Hematopoietic multipotent progenitor cell treated with erythropoietin and hydrocortisone succinate and interleukin-3 and kit ligand, for 4 days (in vitro differentiated cells): ENCODE measurements at places on chromosomes 4 and X.

GRCh38 chr4:161704040-161704439 is 459.8 kb downstream of the FSTL5 start:
- no peak for DNase-seq

DNA sequence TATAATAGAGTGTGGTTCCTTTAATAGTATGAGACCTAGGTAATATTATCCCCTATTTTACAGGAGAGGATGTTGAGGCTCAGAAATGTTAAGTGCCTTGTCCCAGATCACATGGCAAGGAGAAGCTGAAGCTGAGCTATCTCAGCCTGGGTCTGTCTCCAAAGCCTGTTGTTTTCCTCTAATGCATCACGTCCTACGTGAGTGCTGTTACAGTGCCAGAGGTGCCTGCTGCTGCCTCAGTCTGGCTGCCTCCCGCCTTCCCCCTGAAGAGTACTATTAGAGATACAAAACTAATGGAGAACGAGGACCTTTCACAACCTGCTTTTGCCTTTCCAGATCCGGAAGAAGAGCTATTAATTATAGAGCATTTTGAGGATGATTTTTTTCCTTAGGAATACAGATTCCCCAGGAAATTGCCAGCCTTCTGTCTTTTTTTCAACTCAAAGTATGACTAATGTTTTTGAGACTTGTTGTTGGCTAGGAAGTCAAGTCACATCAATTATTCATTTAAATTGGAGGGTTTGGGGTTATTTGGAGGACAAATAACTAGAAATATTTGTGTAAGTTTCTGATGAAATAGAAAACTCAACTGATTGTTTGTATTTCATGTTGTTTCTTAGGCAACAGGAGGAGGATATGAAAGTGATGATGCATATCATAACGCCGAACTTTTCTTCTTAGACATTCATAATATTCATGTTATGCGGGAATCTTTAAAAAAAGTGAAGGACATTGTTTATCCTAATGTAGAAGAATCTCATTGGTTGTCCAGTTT is 43.9 kb upstream of the MTMR1 start:
- no peak for DNase-seq

DNA sequence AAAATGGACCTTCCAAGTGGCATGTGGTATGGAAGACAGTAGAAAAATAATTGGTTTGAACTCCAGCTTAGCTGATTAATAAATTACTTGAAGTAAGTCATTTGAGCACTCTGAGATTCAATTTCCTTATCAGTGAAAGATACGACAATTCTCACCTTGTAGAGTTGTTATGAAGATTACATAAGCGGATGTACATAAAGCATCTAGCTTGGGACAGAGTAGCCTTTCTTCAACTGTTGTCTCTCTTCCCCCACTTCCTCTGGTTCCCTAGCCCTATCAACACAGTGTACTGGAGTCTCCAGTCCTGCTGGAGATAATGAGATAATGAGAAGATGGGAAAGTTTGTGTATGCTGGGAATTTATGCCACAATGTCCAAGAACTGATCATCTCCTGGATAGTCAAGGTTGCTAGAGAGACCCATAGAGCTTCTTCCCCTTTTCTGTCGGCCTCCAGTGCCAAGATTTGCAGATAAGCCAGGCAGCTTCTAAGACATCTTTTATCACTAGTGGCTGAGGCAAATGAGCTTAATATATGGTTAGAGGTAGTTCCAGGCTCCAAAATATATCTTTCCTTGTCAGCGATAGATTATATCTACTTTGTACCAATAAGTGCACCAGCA is 33.9 kb downstream of the VSIG4 start:
- DNase-seq: peak; percentile 79

- DNase-seq: peak; percentile 92
These were observed 27.7 kb downstream of the CDKN2AIP start for GRCh38 chr4:183471946-183472708.

GRCh38 chrX:141952603-141953002 is 48.9 kb downstream of the MAGEC1 start:
- DNase-seq: no peak

DNA sequence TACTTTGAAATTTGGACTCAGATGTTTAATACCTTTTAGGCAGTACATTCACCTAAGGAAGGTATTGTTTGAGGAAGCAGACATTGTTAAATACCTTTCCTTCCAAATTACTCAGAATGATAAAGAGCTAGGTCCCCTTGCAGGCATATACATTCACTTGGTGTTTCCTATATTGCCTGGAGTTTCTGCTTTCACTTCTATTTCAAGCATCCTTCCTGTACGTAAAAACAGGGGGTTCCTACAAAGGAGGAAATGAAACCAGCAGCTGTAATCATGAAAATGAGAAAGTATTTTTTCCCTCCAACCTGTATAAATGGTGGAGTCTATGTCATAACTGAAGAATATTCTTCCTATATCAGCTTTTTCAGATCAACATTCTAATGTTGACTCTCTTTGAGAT is 90.4 kb upstream of the RASGEF1B start:
- DNase-seq: no peak

GRCh38 chr4:26124753-26125321 is 196.0 kb upstream of the RBPJ start:
- DNase-seq: no peak

- no peak for DNase-seq
These were observed 38.2 kb downstream of the CHST7 start for GRCh38 chrX:46611658-46612362.

GRCh38 chr4:17665852-17666251 is 51.4 kb downstream of the MED28 start:
- DNase-seq: no peak
